ENCODE measurements at places on chromosomes 6 and 20.

DNA sequence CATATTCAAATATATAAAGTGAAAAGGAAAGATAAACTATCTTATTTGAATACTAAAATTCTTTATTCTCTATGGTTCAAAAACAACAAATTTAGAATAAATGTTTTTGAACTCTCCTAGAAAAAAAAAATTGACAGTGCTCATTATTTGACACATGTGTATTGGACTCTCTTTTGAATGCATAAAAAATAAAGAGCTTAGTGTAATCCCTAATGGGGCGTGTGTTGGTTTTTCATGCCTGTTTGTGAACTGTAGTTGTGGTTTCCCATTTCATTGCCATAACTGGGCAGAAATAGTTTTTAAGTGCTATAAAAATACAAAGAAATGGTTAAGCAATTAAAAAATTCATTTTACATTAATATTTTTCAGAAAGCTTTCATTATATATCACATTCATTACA lies 101.3 kb downstream of the REV3L start:
- DNase-seq = no peak

DNA sequence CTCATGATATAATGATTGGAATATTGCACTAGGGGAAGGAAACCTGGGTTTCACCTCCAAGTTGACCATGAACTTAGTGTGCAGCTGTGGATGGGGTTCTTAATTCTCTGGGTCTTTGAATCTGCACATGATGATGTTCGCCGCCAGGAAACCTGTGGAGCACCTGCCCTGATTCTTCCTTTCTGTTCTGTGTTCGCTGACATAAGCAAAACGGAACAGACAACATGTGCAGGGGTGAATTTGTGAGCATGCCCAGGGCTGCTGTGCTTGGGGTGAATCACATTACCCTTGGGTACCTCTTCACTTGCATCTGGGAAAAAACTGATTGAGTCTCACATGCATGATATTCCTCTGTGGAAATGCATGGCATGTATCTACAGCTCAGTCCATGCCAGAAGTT lies 48.8 kb downstream of the CAP2 start:
- no peak for DNase-seq

DNA sequence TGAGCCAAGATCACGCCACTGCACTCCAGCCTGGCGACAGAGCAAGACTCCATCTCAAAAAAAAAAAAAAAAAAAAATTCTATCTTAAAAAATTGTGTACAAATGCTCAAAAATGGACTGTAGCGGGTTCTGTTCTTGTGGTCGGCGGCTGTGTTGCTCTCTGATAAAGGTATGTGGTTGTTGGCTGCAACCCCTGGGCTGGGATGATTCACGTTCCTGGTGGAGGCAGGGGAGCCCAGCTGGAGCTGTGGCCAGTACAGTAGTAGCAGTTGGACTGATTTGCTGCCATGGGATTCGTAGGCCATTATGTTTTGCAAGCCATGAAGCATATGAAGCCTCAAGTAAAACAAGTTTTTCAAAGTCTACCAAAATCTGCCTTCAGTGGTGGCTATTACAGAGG lies 22.3 kb downstream of the MDN1 start:
- DNase-seq = no peak

GRCh38 chr20:53872561-53873229 lies 197.7 kb downstream of the BCAS1 start:
- no peak for DNase-seq

DNA sequence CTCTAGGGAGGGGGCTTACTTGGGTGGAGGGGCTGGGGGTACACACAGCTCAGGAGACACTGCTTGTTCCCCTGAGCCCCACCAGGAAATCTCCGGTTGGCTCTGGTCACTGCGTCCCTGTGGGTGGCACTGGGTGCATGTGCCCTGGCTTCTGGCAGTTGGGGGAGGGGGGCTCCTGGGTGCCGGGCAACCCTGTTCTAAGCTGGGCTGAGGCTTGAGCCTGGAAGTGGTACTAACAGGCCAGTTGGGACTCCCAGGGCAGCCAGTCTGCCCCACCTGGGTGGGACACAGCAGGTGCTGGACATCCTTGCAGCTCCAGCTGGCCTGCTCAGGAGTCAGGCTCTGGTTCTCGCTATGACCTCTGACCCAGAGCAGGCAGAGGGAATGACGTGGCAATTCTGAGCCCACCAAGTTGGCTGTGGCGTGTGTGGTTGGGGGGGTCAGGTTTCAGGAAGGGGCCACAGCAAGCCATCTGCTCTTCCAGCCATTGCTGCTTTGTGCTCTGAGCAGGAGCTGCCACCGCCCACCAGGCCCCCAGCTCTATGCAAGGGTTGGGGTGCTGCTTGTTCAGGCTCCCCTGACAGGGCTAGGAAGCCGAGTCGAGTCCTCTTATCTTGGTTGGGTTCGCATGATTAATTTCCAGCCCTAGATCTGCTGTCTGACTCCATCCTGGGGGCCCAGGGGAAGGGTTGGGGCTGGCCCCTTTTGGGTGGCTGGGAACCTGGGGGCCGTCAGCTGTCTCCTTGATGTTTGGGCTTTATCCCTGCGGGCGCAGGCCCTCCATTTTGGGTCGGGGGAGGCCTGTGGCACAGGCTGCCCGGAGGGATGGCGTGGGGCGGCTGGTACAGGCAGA lies 590 bp downstream of the C20orf204 start:
- DNase-seq = no peak

DNA sequence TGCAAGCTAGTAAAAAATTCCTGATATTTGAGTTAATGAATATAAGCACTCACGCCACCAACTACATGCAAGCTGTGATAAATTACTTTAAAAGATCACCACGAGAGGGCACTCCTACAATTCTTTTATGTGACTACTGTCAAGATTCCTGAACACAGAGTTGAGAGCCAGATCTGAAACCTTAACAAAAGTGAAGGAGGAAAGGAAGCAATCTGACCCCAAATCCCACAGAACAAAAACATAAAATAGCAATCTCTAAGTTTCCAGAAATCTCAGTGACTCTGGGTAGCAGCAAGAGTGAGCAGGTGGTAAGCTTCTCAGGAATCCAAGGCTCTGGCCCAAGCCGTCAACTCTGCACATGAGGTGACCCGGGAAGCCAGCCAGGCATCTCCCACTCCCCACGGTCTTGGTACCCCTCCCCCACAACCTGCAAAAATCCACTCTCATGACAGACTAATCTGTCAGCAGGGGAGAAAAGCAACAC lies 55.1 kb downstream of the STAU1 start:
- no peak for DNase-seq

DNA sequence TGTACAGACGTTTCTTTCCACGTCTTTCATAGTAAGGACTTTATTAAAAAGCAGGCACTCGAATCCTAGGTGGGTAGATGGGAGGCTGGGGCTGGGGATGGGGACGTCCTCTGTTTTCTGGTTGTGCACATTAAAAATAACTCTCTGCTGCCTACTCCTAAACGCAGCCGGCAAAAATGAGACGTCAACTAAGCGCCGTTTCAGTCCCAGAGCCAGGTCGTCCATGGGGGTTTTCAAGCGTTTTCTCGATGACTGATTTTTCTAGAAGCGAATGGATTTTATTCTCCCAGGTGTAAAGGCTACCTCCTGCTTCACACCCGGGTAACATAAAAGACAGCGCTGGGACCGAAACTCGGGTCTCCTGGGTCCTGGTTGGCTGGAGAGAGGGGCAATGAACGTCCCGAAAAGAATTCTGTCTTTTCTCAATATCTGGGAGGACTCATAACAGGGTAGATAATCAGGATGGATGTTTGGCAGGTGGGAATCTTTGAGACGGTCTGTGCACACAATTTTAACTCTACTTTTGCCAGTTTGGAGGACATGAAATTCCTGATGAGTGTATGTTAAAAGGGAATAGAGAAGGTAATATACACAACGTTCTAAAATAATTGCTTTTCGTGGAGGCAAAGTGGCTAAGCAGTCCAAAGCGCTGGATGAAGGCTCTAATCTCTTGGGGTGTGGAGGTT lies 25.2 kb downstream of the GPX6 start:
- no peak for DNase-seq

DNA sequence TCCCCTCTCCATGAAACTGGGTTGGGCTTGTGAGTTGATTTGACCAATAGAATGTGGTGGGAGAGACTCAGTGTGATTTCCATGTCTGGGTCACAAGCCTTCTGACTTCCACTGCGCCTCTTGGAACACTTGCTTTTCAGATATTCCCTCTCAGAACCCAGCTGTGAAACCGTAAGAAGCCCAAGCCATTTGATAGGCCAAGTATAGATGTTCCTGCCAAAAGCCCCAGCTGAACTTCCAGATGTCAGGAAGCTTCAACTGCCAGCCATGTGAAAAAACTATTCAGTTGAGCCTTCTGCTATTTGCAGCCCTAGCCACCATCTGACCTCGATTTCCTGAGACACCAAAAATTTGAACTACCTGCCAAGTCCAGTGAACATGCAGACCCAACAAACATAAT lies 387.8 kb upstream of the GJE1 start:
- no peak for DNase-seq

DNA sequence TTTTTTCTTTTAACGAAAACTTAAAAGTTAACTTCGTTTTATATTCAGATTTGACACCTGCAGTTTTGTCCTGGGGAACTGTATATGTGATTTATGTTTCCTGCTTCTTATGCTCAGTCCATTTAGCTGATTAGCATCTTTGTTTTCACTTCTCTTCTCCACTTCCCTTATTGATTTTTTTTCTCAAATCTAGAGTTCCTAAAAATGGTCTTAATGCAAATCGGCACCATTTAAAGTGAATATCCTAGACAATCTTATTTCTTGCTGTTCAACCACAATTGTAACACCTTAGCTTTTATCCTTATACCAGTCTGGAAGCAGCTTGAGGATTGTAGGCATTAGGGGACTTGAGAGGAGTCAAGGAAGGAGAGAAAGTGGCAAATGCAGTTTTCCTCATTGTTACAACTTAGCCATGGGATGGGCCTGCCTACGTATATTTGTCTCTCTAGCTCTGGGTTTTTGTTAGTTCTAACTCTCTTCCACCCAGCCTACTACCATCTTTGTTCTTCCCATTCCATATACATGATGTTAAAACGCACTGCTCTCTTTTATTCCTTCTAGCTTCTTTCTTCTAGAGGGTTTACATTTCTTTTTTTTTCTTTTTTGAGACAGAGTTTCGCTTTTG lies 8.5 kb downstream of the QRSL1 start:
- no peak for DNase-seq

DNA sequence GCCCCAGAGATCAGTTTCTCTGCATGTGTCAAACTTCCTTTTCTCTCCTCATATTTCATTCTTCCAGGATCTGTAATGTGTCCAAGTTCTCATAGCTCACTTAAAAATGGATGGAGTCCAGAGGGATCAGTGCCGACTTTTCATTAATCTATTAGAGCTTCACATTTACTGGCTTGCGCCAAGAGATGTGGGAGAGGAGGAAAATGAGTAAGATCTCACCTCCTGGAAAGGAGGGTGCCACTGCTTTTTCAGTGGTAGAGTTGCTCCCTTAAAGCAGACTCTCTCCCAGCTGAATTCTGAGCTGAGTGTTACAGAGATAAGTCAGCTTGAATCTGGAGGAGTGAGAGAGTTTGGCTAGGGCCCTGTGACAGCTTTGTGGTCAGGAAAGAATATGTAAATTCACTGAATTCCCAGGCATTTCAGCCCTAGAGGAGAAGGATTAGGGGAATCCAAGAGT lies 175.9 kb downstream of the SOX4 start:
- DNase-seq = peak; percentile 89
